Left cardiac atrium (tissue), 4 donors: ENCODE measurements at places on chromosomes 1 and 21.

- no peak for DNase-seq
Measured at GRCh38 chr1:69305621-69306020, 262.1 kb upstream of the LRRC7 start.

GRCh38 chr1:157218671-157219070 is 80.5 kb upstream of the ETV3 start:
- DNase-seq, result no peak

DNA sequence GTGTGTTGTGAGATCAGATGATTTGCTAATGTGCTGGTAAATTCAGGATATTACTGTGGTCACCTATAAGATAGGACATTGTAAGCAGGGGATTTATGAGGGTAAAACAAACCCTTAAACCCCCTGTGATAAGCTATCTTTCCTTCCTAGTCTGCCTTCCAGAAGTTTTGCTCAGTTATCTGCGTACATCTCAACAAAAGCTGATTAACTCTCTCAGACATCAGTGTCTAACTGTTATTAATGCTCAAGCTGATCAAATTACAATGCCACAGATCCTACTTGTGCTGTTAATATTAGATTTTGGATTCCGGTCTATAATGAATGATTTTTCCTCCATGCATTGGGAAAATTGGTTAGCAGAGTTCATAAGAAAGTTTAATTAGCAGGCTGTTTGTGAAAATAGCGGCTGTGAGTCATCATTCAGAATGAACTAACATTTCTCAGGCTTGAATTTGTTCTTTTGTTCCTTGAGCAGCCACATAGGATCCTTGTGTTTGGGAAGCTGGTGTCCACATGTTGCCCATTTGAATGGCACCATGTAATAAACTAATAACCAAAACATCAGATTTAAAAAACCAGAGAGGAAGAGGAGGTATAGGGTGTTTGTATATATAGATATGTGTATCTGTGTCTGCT is 48.7 kb downstream of the ELAVL4 start:
- no peak for DNase-seq

DNA sequence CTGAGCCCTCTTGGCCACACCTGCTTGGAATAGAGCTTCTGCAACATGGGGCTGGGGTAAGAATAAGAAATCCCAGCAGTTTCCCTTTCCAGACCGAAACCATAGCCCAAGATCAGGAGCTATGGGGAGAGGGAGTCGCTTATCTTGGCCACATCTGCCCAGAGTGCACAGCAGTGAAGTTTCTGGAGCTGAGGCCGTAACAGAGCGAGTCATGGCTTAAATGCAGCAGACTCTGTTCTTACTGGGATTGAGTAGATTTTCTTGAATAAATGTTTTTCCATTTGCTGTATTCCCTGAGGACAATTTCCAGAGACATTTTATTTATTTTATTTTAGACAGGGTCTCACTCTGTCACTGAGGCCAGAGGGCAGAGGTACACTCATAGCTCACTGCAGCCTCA is 33.5 kb downstream of the CFAP57 start:
- DNase-seq, result no peak

DNA sequence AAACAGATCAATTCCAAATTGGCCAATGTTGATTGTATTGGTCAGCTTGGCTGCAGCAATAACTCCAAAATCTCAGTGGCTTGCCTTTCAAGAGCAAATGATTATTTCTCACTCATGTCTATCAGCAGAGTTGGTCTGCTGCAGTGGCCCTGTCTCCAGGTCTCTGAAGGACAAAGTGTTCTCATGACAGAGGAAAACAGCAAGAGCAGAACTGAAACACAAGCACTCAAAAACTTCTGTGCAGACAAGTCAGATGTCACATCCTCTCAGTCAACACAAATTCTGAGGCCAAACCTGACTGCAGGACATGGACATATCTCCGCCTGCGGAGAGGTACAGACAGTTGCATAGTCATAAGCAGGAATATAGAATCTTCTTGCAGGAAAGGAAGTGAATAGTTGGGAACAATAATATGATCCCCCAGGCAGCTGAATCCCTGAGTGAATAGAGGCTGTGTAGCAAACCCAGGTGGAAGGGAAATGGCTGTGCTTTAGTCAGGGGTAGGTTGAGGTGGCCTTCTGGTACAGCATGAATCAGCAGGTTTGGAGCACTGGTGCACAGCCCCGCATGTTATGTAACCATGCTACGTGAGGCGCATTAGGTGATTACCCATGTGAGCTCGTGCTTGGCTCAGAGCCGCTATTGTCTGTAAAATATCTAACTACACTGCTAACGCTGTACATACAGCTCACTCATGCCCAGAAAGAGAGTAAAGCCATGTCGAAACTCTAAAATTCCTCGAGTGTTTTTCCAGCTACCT is 17.1 kb upstream of the UBE2U start:
- DNase-seq, result no peak

- DNase-seq, result no peak
Measured at GRCh38 chr1:97385536-97386277, 535.1 kb downstream of the DPYD start.

DNA sequence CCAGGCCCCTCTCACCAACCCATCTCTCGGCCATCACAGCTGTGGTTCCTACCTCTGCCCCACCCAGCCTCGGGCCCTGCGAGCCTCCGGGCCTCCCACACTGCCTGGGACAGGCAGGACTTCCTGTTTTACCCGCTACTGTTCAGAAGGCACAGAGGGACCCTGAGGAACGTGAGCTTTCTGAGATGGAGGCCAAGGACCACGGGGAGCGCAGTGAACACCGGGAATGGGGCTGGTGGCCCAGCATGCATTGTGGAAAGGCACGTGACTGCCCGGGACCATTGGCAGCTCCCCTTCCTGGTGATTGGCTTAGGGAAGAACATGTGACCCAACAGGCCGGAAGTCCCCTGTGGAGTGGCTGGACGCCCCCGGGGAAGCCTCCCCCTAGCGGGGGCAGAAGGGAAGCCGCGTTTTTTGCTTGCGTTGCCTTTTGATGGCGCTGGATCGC is 7.0 kb downstream of the S100B start:
- DNase-seq, result no peak

DNA sequence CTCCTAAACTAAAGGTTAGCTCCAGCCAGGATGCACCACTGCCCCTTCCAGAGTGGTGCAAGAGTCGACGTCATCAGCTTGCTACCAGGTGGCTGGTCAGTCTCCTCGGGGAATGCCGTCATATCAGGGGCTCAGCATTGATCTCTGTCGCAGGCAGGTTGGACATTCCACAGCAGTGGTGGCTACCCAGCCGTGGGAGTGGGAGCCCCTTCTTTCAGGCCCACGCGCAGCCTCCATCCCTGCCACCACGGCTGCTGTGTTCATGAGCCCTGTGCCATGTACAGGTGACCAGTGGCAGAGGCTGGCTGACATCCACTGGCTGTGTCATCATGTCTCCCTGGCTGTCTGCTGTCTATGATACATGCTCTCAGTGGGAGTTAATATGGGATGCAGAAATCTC is 25.5 kb downstream of the IL10RB start:
- no peak for DNase-seq
